Activated B cell treated with CpG ODN at 0.5 μM for 24 hours (primary cell): ENCODE measurements at places on chromosomes 5 and 9. TPM values are rescaled to one million over a fixed set of nuclear protein-coding genes. Genes with fewer than 3 reads are reported as not detected.

SPACA9 gene
- 1.2 and 1.6 TPM in 2 replicates for total RNA-seq

IL4 gene
- total RNA-seq = not detected in 2 replicates

DNA sequence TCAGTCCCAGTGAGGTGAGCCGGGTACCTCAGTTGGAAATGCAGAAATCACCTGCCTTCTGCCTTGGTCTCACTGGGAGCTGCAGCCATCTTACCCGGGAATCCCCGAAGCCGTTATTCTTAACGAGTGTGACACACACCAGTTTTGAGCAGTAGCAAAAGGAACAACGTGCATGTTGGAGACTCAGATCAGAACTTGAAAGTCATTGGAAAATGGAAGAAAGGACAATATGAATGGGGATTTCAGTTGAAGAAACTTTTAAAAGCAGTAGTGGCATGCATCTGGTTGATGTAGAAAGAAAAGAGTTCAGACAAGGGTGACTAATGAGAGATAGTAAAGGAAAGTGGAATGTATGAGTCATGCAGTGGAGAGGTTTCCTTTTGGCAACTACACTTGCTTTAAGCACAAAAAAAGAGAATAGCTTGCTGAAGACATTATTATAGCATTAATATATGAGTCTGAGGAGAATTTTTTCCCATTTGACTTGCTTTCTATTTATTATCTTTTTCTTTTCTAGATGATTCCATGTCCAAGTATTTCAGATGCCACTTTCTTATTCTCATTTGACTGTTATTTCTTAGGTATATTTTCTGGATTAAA, 44.4 kb upstream of the ANKDD1B start:
- no peak for DNase-seq

GRCh38 chr5:7494481-7495130, 98.7 kb downstream of the ADCY2 start:
- no peak for DNase-seq

- DNase-seq = no peak
Observed at GRCh38 chr5:107389130-107389774, 281.5 kb downstream of the EFNA5 start.

DNA sequence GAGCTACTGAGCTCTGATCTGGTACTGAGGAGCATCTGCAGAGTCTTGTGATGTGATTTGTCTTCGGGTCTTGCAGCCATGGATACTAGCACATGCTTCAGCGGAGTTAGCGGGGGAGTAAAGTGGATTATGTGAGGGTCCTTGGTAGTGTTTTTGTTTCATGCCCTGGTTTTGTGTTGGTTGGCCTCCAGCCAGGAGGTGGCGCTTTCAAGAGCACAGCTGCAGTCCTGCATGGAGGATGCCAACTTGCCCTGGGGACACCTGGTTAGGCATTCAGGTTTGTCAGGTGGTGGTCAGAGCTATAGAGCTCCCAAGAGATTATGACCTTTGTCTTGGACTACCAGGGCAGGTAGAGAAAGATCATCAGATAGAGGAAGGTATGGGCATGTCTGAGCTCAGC, 185.8 kb upstream of the CDH6 start:
- no peak for DNase-seq

GRCh38 chr5:6490693-6491092, 42.0 kb downstream of the UBE2QL1 start:
- no peak for DNase-seq

GRCh38 chr5:125720348-125720685, 702.9 kb upstream of the GRAMD2B start:
- no peak for DNase-seq

GRCh38 chr9:75418518-75418917, 330.2 kb downstream of the OSTF1 start:
- DNase-seq = no peak

DNA sequence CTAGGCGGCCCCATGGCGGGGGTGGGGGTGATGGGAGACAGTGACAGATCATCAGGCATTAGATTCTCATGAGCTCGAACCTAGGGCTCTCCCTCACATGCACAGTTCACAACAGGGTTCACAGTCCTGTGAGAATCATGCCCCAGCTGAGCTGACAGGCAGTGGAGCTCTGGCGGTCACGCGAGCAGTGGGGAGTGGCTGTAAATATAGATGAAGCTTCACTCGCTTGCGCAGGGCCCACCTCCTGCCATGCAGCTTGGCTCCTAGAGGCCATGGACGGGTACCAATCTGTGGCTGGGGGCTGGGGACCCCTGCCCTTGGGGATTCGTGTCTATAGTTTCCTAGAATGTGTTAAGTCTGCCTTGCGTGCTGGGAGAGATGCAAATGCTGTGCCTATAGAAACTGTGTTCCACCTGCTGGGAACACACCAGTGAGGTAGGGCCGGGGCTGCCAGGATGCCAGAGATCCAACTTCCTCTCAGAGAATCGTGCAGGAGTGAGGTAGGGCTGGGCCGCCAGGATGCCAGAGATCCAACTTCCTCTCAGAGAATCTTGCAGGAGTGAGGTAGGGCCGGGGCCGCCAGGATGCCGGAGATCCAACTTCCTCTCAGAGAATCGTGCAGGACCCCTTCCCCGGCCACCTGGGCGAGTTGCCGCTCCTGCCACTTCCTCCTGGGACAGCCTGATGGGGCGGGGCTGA, 14.1 kb upstream of the EXOC3 start:
- no peak for DNase-seq

DNA sequence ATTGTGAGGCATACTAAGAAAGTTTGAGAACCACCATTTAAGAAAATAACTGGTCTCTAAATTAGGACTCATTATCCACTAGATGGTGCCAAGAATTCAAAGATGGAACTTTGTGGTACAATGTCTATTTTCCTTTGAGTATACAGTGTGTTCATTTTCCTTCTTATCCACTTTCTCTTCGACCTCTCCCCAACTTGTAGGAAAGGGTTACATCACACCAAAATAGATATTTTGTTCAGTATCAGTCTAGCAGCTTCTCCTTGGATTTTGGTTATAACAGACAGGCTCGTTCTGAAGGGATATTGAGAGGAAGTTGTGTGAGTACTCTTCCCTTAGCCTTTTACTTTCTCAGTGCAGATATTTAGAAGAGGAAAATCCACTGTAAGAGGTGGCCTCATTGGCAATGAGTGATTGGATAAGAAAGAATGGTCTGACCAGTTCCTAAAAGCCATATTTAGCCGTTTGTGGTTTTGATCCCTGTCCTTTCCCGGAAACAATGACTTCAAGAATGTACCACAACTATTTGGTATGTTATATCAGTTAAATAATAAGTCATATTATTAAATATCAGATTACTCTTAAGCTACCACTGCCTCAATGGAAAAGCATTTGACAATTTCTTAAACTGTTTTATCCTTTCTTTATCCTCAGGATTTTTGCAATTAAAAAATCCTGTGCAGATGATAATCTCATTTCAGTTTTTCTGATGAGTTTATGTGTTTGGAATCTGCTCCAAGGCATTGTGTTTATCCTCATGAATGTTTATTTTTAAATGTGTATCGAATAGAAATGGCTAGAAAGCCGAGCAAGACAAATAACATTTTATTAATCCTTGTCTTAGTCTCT, 69.0 kb upstream of the GRAMD2B start:
- DNase-seq = no peak
